GF-D8 (cell line): ENCODE measurements at places on chromosomes 3 and 15.

- peak; percentile 5 for DNase-seq
Observed at GRCh38 chr15:55289011-55289745, 435 bp downstream of the RAB27A start.

DNA sequence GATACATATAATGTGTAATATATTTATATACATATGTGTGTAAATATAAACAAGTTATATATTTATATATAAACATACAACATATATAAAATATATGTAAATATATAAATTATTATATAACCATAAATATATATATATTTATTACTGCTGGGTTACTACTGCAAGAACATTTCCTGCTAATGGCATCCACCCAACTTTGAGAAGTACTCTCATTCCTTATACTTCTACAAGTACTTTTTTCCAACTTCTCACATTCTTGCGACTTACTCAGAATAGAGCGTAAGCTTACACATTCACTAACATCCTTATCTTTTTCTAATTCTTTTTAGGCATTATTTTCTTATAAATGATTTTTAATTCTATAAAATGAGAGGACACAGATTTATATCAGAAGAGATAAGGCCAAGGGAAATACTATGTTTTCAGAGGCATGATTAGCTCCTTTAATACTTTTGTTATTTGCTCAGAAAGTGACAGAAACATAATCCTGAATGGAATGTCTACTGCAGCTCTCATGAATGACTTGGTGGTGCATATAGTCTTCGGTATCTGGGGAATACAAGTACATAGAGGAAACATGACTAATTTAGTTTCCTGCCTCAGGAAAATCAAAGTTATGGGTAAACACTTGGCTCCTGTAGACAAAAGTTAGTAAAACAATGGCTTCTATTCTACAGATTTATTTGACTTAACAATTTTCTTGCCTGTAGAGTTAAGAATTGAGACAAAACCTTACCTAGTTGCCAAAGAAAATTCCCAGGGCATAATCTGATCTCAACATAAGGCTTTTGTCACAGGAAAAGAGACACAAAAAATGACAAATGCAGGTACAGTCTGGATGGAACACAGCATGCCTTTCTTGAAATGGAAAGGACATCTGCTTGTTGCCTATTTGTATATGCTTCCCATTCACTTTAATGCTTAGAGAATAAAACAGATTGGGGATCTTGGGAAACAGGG, 453.9 kb downstream of the SQOR start:
- no peak for DNase-seq

- no peak for DNase-seq
Observed at GRCh38 chr15:38690719-38691332, 126.2 kb upstream of the RASGRP1 start.

GRCh38 chr3:18512007-18512406, 86.9 kb upstream of the SATB1 start:
- no peak for DNase-seq

DNA sequence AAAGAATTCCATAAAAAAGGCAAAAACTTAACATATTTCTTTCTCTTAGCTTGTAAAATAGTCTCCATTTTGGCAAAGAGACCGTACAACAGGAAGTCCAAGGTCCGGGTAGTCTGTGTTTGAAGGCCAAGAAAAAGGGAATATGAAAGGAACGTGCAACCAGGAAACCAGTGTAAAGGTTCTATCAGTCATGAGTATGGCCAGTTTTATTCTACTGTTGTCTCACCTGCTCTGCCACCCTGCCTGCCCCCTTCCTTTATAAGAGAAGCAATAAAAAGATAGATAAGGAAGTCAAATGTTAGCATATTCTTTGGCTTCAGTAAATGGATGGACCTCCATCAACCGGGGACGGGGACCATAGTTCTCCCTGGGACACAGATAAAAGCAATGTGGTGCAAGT, 370.6 kb upstream of the ROBO2 start:
- DNase-seq: no peak

DNA sequence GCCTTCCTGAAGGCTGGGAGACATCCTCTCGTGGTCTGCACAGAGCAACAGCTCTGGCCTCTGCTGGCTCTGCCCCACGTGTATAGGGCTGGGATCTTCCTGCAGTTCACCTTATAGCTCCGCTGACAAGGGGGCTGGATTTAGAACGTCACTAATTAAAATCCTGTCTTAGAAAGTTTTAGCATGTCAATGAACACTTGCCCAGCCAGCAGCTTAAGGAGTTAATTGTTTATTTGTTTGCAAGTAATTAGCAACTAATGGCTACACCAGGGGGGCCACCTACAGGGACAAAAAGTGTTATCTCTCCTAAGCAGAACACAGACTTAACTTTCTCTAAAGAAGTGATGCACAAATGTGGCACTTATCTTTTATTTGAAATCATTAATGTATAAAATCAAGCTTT, at the start of gene HESX1:
Gene HESX1, minus strand, starts transcription at position 84 of the 403 bp plus-strand sequence. Its CDS starts 60 bp downstream, at position 24.
- DNase-seq: no peak

DNA sequence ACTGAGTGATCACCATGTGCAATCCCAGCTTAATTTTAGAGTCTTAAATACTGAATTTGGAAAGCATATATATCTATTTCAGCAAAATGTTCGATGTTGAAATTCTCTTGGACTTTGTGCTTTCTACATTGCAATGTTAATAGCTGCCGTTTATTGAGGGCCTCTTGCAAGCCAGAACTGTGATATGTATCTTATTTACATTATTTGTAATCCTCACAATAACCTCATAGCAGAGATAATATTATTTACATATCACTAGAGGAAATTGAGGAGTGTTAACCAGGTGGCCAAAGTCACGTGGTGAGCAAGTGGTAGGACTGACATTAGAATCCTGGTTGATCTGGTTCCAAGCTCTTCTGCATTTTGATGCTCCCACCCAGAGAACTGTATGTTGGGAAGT, 254.1 kb downstream of the SLC9A9 start:
- DNase-seq: no peak

- no peak for DNase-seq
Observed at GRCh38 chr3:32048487-32049182, 57.8 kb upstream of the GPD1L start.

DNA sequence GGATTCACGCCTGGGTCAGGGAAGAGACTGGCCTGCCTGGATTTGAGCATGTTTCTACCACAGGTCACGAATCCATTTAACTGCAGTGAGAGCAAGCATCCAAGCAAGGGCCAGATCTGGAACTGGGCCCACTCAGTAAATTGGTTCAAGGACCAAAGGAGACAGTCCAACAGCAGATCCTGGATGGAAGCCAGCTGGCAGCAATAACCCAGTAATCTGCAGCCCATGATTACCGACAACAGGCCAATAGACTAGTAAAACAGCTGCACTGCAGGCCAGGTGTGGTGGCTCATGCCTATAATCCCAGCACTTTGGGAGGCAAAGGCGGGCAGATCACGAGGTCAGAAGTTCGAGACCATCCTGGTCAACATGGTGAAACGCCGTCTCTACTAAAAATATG, 11.8 kb downstream of the SAMD7 start:
- DNase-seq: no peak

GRCh38 chr15:83854321-83854720, 200.4 kb downstream of the ADAMTSL3 start:
- no peak for DNase-seq

- no peak for DNase-seq
Observed at GRCh38 chr3:101203411-101203810, 117.0 kb downstream of the IMPG2 start.

- DNase-seq: no peak
Observed at GRCh38 chr3:8778475-8778874, 9.1 kb upstream of the OXTR start.

DNA sequence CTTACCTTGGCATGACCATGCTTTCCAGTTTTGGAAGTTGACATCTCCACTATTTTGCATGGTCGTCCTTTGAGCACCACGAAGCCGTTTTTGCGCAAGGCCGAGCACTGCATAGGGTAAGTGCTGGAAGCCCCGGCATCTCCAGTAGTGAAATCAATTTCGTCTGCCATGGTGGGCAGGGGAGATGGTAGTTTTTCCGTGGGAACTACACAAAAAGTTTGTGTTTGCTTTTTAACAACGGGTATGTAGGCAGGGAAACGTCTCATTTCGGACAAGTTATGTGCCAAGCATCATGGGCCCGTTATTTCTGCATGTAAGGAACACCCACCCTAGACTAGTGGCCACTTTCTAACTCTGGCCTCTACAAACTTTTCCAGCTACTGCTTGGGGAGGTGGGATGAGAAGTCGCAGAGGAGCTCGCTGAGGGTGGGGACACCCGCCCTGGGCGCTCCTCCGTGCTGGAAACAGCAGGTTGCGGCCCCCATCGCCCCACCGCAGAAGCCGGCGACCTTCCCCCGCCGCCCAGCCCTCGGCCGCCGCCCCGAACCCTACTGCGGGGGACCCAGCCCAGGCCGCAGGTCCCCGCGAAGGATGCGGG, 701 bp downstream of the EIF5A2 start:
- DNase-seq: no peak

DNA sequence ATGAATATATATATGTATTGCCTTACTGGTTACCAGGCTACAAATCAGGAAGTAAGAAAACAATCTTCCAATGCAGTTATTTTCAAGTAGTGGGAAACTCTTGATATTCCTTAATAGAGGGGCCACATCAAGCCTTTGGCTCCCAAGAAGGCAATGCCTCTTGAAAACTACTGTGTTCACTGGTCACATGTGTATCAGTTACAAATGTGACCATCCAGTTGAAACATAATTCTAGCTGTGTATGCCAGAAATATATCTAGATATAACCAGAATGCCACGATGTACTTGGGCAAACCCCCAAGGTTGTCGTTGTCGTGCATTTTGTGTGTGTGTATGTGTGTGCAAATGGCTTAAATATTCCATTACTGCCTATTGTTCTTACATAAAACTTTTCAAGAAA, 200.8 kb downstream of the SUCLG2 start:
- DNase-seq: no peak

GRCh38 chr15:59178151-59178695, 28.4 kb upstream of the LDHAL6B start:
- no peak for DNase-seq

DNA sequence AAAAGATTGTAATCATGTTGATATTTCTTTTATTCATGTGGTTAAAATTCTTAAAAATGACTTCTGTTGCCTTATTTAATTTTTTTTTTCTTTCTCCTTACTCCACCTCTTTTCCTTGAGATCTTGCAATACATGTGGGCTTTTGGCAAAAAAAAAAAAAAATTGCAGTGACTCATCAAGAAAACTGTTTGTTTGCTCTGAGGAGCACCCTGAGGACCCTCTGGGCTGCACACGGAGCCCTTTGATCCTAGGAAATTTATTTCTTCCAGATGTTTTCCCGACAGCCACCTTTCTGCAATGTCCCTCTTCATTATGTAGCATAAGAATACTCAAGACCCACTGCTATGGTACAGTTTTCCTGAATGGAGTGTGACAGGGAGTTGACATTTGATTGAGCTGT, 371.7 kb downstream of the ZBTB20 start:
- no peak for DNase-seq

- no peak for DNase-seq
Observed at GRCh38 chr3:100561459-100562158, 47.8 kb upstream of the ADGRG7 start.

DNA sequence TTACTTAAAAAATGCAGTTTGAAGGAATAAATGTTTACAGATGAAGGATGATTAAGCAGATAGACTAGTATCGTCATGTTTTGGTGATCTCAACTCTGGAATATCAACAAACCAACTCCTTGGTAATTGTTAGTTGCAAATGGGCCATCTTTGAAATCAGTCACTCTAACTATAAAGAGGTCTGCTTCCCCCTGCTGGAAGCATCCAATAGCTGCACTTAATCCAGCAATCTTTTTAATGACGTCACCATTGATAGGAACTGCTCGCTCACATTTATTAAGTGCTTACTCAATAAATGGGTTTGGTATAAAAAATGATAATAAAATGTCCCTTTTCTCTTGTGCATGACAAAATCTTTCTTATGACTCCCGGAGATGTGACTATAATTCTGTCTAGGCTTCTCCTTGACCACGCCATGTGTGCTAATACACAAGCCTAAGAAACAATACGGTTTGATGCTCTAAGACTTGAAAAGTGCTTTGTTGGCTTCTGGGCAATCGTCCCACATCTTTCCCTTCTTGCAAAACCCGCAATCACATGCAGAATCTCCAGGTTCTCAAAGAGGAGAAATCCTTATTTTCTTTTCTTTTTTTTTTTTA, 227.6 kb upstream of the POU1F1 start:
- DNase-seq: no peak
